Upper lobe of right lung (tissue), 1 donor: ENCODE measurements at places on chromosomes 12 and 14. TPM values are rescaled to one million over a fixed set of nuclear protein-coding genes. Genes with fewer than 3 reads are reported as not detected.

GRCh38 chr14:65210822-65211182 is 108.5 kb upstream of the MAX start:
- no peaks in the 10 kb centered on the region for H3K27me3 ChIP-seq

The TBX5 gene
- 22.3 TPM for total RNA-seq

DNA sequence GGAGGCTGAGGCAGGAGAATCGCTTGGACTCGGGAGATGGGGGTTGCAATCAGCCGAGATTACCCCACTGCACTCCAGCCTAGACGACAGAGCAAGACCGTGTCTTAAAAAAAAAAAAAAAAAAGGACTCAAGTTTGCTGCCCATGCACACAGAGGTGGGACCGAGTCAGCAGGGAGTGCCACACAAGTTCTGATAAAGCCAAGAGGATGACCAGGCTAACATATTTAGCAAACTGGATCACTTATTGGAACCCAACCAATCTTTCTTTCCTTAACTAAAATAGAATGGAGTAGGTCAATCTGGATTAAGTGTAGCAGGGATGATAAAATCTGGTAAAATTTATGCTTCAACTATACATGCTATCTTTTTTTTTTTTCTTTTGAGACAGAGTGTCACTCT is 190.4 kb upstream of the FOXN3 start:
- H3K4me1 ChIP-seq: no peaks in the 10 kb centered on the region
- no peak overlapping the region for H3K4me3 ChIP-seq
- H3K27ac ChIP-seq: no peak overlapping the region
- no peaks in the 10 kb centered on the region for H3K27me3 ChIP-seq

- H3K27me3 ChIP-seq: no peaks in the 10 kb centered on the region
- peaks cover 5% of the 10 kb centered on the region for H3K4me1 ChIP-seq
- H3K27ac ChIP-seq: no peak overlapping the region
- no peak overlapping the region for H3K4me3 ChIP-seq
- no peaks in the 10 kb centered on the region for H3K36me3 ChIP-seq
- no peak for DNase-seq
These were observed 71.2 kb upstream of the CHST11 start for GRCh38 chr12:104385510-104385909.

GRCh38 chr14:54221971-54222370 is 174.8 kb upstream of the CDKN3 start:
- H3K4me3 ChIP-seq: no peak overlapping the region
- DNase-seq: no peak
- H3K4me1 ChIP-seq: no peaks in the 10 kb centered on the region
- H3K27ac ChIP-seq: no peak overlapping the region

GRCh38 chr14:104284107-104284592 is 145.8 kb downstream of the KIF26A start:
- no peaks in the 10 kb centered on the region for H3K27me3 ChIP-seq
- H3K4me1 ChIP-seq: no peaks in the 10 kb centered on the region

The MYO1A gene
- 1.4 TPM for total RNA-seq

DNA sequence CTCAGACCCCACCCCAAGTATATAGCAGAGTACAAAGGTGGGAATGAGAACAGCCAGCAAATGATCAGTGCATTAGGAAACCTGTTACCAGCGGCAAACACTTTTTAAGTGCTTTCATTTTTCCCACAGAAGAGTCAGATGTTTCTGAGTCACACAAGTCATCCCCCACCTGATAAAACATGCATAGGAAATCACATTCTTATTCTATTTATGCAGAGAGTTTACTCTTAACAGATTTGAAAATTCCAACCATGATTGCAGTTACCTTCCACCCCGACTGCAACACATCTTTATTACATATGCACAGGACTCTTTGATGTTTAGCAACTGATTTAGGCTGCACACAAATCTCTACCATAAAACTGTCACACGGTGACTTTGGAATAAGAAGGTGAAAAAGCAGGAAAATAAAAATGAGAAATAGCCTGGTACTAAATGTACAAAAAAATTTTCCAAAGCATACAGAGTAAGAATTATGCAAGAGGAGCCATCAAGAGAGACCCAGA is 236.4 kb downstream of the PAWR start:
- no peak for DNase-seq
- H3K27me3 ChIP-seq: no peaks in the 10 kb centered on the region
- H3K36me3 ChIP-seq: no peaks in the 10 kb centered on the region
- no peak overlapping the region for H3K27ac ChIP-seq
- no peaks in the 10 kb centered on the region for H3K4me1 ChIP-seq

DNA sequence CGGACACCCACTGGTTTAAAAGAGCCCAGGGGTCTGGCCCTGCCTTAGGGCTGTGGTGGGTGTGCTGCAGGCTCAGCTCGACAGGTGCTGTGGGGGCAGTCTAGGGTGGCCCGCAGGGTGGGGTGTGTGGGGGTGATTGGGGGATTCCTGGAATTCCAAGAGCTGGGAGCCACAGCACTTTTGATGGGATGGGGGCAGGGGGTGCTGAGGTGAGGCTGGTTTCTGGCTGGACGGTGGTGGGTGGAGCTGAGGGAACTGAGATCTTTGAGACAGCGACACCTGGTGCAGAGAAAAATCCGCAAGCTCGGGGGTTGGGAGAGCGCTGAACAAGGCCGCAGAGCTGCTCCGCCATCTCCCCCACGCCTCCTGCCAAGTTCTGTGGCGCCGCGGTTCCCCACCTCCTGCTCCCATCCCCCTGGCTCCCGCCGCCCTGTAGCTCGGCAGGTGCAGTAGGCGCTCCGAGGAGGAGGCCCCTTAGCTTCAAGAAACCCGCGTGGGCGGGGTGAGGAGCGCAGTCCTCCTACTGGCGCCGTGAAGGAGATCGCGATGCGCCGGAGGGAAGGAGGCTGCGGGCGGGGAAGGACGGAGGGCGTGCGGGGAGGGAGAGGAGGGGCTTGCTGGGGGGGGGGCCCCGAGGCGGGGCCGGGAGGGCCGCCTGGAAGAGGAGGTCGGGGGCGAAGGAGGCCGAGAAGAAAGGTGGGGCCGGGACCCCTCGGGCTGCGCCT is 1.3 kb upstream of the TEDC1 start:
- no peaks in the 10 kb centered on the region for H3K27me3 ChIP-seq
- DNase-seq: peak; percentile 89
- H3K4me3 ChIP-seq: peak overlapping the region; percentile 73
- H3K36me3 ChIP-seq: no peaks in the 10 kb centered on the region
- peaks cover 35% of the 10 kb centered on the region for H3K4me1 ChIP-seq

GRCh38 chr12:132181570-132182200 is 37.4 kb downstream of the NOC4L start:
- H3K4me1 ChIP-seq: no peaks in the 10 kb centered on the region
- H3K4me3 ChIP-seq: no peak overlapping the region
- no peak for DNase-seq
- no peaks in the 10 kb centered on the region for H3K36me3 ChIP-seq
- H3K27me3 ChIP-seq: peaks cover 8% of the 10 kb centered on the region
- no peak overlapping the region for H3K27ac ChIP-seq

The PTGER2 gene
- 5.3 TPM for total RNA-seq

The ANO6 gene
- total RNA-seq: 85.0 TPM

The MDP1 gene
- 17.8 TPM for total RNA-seq

The SDR9C7 gene
- total RNA-seq: not detected

- H3K36me3 ChIP-seq: no peaks in the 10 kb centered on the region
- H3K27me3 ChIP-seq: no peaks in the 10 kb centered on the region
- no peak overlapping the region for H3K4me3 ChIP-seq
- H3K4me1 ChIP-seq: peaks cover 7% of the 10 kb centered on the region
- no peak overlapping the region for H3K27ac ChIP-seq
These were observed 49.0 kb downstream of the GPHB5 start for GRCh38 chr14:63269561-63270225.

DNA sequence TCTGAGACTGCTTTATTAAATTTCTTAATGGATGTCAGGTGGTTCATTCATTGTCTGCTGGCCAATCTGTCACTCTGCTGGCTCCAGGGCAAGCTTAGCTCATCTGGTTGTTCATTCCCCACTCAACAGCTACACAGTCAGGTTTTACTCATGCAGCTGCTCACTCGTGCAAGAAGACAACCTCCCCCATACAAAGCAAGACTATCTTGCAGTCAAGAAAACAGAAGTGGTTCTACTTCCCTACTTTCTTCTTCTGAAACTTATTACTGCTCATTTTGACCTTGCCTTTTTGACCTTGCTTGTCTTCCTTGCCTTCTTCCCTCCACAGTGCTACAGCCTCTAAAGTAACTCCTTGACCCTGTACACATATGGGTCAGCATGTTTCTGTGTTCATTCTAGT is 277.9 kb downstream of the SSPN start:
- no peak overlapping the region for H3K4me3 ChIP-seq
- peaks cover 6% of the 10 kb centered on the region for H3K36me3 ChIP-seq
- H3K27ac ChIP-seq: no peak overlapping the region

The SMIM41 gene
- 6.1 TPM for total RNA-seq

- H3K27me3 ChIP-seq: no peaks in the 10 kb centered on the region
- no peaks in the 10 kb centered on the region for H3K36me3 ChIP-seq
- no peak overlapping the region for H3K27ac ChIP-seq
These were observed 1278.1 kb downstream of the AACS start for GRCh38 chr12:126343321-126343720.

The PUS1 gene
- 19.9 TPM for total RNA-seq

The CDCA4 gene
- total RNA-seq: 4.1 TPM

GRCh38 chr12:104026841-104027599 is 23.0 kb downstream of the GLT8D2 start:
- H3K4me1 ChIP-seq: no peaks in the 10 kb centered on the region
- no peaks in the 10 kb centered on the region for H3K36me3 ChIP-seq

DNA sequence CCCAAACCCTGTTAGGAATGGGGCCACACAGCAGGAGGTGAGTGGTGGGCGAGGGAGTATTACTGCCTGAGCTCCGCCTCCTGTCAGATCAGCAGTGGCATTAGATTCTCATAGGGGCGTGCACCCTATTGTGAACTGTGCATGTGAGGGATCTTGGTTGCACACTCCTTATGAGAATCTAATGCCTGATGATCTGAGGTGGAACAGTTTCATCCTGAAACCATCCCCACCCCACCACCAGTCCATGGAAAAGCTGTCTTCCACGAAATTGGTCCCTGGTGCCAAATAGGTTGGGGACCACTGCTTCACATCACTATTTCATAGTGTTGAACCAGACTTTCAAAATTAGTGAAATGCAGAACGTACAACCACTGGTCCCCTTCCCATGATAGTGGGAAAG is 57.9 kb upstream of the BICD1 start:
- no peaks in the 10 kb centered on the region for H3K27me3 ChIP-seq
- H3K36me3 ChIP-seq: no peaks in the 10 kb centered on the region
- no peak for DNase-seq
- no peak overlapping the region for H3K27ac ChIP-seq
- no peak overlapping the region for H3K4me3 ChIP-seq

DNA sequence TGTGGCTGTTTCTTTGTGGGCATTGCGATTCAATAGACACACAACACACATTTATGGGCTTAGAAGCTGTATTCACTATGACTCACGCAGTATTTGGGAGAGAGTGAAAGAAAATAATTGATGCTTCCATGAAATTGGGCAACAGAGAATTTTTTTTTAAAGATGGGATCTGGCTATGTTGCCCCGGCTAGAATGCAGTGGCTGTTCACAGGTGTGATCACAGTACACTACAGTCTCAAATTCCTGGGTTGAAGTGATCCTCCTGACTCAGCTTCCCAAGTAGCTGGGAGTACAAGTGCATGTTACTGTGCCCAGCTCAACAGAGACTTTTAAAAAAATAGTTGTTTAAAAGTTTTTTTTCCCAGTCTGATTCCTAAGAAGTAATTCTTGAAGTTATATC is 146.3 kb downstream of the APAF1 start:
- H3K27ac ChIP-seq: no peak overlapping the region
- DNase-seq: no peak
- no peaks in the 10 kb centered on the region for H3K4me1 ChIP-seq
- H3K4me3 ChIP-seq: no peak overlapping the region
- H3K27me3 ChIP-seq: no peaks in the 10 kb centered on the region
- H3K36me3 ChIP-seq: no peaks in the 10 kb centered on the region

DNA sequence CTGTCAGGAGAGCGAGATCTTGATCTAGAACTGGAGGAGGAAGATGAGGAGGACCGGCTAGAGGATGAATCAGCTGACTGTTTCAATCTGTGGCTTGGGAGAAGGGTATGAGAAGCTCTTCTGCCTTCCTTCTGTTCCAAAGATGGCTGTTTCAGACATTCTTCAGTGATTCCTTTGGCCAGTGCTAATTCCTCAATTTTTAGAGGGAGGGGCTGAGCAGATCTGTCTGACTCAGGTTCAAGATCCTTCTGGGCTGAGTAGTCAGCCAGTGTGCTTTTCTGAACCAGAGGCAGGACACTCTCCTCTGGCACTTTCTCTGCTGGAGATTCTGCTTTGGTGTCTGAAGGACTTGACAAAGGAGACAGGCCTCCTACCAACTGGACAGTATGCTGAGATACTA is 15.2 kb downstream of the ACIN1 start:
- H3K36me3 ChIP-seq: peaks cover 99% of the 10 kb centered on the region
- H3K27ac ChIP-seq: no peak overlapping the region
- H3K4me3 ChIP-seq: no peak overlapping the region

DNA sequence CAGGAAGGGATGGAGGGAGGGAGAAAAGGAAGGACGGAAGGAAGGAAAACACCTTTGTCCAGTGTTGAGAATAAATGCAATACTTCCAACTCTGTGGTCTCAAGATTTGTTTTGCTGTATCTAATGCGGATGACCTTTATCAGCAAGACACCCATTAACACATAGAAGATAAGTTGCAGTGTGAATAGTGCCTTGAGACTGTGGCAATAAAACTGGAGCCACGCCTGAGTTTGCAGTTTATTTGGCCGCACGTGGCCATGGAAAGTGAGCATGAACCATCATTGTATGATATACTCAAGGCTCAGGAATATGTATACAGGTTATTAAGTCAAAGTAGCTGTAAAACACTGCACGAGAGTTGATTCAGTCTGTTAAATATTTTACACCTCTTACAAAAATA is 113.6 kb upstream of the EEA1 start:
- no peaks in the 10 kb centered on the region for H3K27me3 ChIP-seq
- H3K4me1 ChIP-seq: no peaks in the 10 kb centered on the region
- no peak for DNase-seq
- H3K36me3 ChIP-seq: no peaks in the 10 kb centered on the region

The HCAR3 gene
- 4.3 TPM for total RNA-seq

The CLEC9A gene
- total RNA-seq: 0.43 TPM

- H3K27me3 ChIP-seq: no peaks in the 10 kb centered on the region
- no peak overlapping the region for H3K4me3 ChIP-seq
- no peaks in the 10 kb centered on the region for H3K36me3 ChIP-seq
- DNase-seq: no peak
These were observed 35.9 kb upstream of the EGLN3 start for GRCh38 chr14:33986804-33987203.

DNA sequence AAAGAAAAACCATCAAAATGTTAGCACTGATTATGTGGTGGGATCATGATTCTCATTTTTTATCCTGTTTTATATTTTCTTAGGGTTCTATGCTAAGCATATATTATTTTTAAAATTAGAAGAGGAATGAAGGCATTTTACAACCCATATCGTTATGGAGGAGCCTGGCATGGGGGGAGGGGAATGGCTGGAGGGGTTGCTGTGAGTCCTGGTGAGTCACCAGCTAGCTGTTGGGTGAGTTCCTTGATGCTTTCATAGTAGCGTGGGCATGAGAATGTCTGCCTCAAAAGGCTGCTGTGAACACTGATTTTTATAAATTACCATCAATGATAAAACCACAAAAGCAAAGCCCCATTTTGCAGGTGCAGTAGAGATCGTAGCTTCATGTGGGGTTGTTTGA is 46.9 kb downstream of the C14orf132 start:
- no peak overlapping the region for H3K4me3 ChIP-seq
- H3K4me1 ChIP-seq: peaks cover 4% of the 10 kb centered on the region
- DNase-seq: no peak
- H3K36me3 ChIP-seq: peaks cover 12% of the 10 kb centered on the region

GRCh38 chr12:3931776-3932175 is 58.6 kb upstream of the PARP11 start:
- peaks cover 23% of the 10 kb centered on the region for H3K27me3 ChIP-seq
- no peak overlapping the region for H3K4me3 ChIP-seq
- no peak overlapping the region for H3K27ac ChIP-seq
- no peak for DNase-seq
- H3K4me1 ChIP-seq: no peaks in the 10 kb centered on the region

GRCh38 chr12:26704684-26705460 is 128.1 kb downstream of the ITPR2 start:
- H3K27me3 ChIP-seq: no peaks in the 10 kb centered on the region
- no peak overlapping the region for H3K4me3 ChIP-seq
- peaks cover 9% of the 10 kb centered on the region for H3K4me1 ChIP-seq
